ENCODE measurements at places on chromosomes 1 and 21. TPM values are rescaled to one million over a fixed set of nuclear protein-coding genes. Genes with fewer than 3 reads are reported as not detected.
A peak's percentile ranks its signal among the peaks of the same experiment; 100 is the strongest.

- DNase-seq = peak; percentile 85
These were observed 15.6 kb upstream of the RAP1A start for GRCh38 chr1:111603979-111604378.

Gene LCE2D
- total RNA-seq = not detected

Gene PAQR6
- 2.8 TPM for total RNA-seq

Gene C2CD2
- total RNA-seq = 7.8 TPM

DNA sequence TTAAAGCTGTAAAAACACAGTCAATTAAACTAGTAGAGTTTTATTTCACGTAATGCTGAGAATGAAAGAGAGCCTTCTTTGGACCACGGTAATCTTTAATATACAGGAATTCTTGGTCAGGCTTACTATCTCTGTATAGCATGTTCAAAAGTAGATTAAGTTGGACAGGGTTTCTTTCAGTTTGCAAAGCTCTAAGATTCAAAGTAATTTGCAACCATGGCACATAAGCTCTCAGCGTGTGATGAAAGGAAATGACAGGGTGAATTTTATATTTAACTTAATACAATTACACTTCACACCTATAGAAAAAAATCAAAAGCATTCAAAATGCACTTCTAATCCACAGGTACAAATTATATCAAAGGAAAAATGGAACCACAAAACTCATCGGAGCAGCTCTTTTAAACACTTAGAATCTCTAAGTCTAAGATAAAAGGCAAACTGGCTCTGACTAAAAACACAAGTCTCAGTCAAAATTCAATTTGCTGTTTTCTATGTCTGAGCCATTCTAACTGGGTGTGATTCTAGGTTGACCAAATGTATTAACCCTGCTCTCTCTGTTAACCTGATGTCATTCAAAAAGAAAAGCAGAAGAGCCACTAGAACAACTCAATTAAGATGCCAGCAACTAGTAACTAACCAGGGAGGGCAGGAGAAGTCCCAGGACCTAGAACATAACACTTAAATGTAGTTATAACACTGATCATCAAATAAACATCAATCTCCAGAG is 147.7 kb downstream of the RERE start:
- DNase-seq = no peak

- no peak for DNase-seq
These were observed 34.7 kb downstream of the LRP8 start for GRCh38 chr1:53293123-53293522.
